ENCODE measurements at places on chromosomes 3 and 15.

GRCh38 chr3:126542340-126543241 is 16.1 kb downstream of the C3orf22 start:
- DNase-seq = no peak

- DNase-seq = no peak
These were observed 58.2 kb upstream of the PCSK6 start for GRCh38 chr15:101547737-101548136.

GRCh38 chr15:62316413-62317060 is 151.5 kb upstream of the C2CD4B start:
- no peak for DNase-seq

DNA sequence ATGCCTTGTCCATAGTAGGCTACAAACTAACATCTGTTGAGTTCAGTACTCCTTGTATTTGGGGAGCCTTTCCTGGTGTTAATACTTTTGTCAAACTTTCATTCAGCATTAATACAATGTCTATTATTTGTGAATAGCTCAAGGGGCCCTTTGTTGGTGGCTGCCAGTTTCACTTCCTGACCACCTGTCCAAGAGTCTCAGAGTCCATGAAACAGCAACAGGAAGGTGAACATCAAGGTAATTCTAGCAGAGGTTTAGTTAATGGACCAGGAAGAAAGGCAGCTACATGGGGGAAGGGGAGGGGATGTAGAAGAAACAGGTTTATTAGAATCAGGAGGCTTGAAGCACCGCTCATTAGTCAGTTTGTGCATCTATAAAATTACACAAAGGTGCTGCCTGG is 386.9 kb downstream of the PDCD6IP start:
- DNase-seq = no peak

DNA sequence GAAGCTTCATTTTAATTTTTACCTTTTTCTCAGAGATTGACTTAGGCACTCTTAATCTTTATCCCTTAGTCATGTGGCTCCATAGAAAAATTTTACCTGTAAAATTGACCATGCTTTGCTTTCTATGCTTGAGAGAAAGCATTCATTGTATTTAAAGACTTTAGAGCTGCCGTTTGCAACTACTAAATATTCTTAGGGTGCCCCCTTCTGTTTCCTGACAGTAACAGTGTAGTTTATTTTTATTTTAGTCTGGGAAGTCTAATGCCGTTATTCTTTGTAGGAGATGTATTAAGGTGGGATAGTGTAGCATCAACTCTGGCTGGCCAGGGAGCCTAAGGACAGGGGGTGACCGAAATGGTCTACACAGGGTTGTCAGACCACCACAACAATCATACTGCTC is 84.5 kb upstream of the SYNPR start:
- DNase-seq = peak; percentile 87

- DNase-seq = peak; percentile 86
These were observed 59.7 kb downstream of the NOX5 start for GRCh38 chr15:69074001-69074842.

- DNase-seq = no peak
These were observed 21.2 kb downstream of the SLC7A14 start for GRCh38 chr3:170564664-170565063.

GRCh38 chr15:74196175-74196574 is 6.4 kb downstream of the STRA6 start:
- DNase-seq = no peak

- DNase-seq = no peak
These were observed 23.5 kb upstream of the JMJD7 start for GRCh38 chr15:41804361-41804760.

GRCh38 chr3:187709155-187709554 is 6.8 kb upstream of the RTP2 start:
- no peak for DNase-seq

GRCh38 chr15:58164926-58165325 is 26.7 kb downstream of the AQP9 start:
- no peak for DNase-seq

GRCh38 chr3:109728861-109729494 is 391.6 kb upstream of the DPPA4 start:
- DNase-seq = peak; percentile 96

DNA sequence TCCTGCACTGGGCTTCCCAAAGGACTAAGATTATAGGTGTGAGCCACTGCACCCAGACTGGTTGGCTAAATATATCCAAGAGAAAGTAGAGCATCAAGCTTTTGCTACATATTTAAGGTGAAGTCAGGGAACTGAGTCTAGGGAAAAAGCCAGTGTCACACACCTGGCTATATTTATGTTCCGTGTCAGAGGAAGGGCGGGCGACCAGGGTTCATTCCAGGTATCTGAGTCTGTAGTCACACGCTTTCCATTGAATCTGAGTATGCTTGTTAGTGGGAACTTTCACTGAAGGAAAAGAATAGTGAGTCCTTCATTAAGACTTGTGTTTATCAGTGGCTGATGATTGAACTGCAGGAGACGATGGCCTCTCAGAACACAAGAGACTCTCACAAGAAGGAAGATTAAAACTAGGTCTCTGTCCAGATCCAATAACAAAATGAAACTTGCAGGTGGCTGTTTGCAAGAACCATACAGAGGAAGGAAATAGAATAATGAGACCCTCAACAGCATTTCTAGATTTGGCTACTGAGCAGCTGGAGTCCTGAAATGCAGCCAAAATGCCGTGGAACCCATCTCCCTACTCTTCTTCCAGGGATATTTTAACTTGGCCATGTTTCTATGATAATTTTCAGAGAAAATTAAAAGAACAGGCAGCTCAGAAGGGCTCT is 276.3 kb downstream of the THSD4 start:
- DNase-seq = peak; percentile 55

DNA sequence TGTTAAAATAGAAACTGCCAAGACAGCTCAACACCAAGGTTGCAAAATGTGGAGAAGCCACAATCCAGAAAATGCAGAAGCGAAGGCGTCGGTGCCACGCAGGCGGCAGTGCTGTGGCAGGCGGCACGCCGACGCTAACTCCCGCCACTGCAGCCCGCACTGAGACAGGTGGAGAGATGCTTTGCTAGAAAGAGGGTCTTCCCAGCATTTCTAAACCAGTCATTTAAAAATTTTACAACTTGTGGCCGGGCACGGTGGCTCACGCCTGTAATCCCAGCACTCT is 23.2 kb downstream of the CYFIP1 start:
- DNase-seq = no peak

GRCh38 chr15:53498996-53499395 is 260.5 kb downstream of the WDR72 start:
- no peak for DNase-seq

DNA sequence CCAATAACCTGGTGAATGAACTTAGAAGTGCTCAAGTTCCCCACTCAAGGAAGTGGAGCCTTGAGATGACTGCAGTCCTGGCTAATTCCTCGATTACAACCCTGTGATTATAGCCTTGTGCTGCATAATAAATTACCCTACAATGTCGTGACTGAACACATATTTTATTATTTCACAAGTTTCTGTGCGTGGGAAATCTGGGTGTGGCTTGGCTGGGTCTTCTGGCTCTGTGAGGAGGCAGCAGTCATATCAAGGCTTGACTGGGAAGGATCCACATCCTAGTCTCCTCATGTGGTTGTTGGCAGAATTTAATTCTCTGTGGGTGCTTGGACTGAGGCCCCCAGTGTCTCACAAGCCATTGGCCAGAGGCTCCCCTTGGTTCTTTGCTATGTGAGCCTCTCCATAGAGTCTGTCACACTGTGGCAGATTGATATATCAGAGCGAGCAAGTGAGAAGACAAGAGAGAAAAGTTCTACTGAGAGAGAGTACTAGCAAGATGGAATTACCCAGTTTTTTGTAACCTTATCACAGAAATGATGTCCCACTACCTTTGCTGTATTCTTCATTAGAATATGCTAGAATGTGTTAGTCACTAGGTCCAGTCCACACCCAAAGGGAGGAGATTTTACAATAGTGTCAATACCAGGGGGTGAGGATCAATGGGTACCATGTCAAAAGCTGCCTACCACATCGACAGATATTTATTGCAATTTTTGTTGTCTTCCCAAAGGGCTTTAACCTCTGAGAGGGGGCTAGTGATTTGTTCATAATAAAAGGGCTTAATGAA is 102.8 kb upstream of the TBC1D5 start:
- no peak for DNase-seq

GRCh38 chr15:63185206-63185605 is 4.2 kb upstream of the RAB8B start:
- no peak for DNase-seq
